ENCODE measurements at places on chromosomes 2 and 18.

GRCh38 chr2:141055531-141055930 is 1075.3 kb downstream of the LRP1B start:
- no peak for DNase-seq

DNA sequence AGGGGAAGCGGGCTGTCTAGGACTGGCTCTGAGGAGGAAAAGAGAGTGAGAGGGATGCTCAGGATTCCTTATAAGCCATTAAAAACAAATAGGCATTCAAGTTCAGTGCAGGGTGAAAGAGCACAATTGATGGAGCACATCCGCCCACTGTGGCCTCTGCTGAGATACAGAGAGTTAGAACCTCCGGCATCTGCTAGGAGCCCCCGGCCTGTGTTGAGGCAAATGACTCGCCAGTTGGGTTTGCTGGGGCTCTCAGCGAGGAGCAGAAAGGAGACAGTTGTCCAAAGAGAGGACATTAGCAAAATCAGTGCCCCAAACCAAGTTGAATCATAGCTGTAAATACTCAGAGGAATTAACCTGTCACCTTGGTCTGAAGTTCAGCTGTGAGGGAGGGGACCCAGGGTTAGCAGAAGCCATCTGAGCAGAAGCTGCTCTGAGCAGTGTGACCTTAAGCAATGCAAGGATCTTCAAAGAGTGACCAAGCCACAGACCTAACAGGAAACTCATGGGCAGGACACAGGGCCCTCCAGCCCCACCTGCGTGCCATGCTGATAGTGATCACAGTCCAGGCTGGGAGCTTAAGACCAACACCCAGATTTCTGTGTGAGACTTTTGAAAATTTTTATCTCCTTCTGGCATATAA is 23.3 kb upstream of the IL18RAP start:
- DNase-seq = no peak

- no peak for DNase-seq
Observed at GRCh38 chr2:190980630-190981209, 33.3 kb downstream of the STAT1 start.

GRCh38 chr2:164599954-164600589 is 21.2 kb downstream of the GRB14 start:
- no peak for DNase-seq

- DNase-seq = no peak
Observed at GRCh38 chr2:163481515-163481914, 254.3 kb downstream of the FIGN start.

DNA sequence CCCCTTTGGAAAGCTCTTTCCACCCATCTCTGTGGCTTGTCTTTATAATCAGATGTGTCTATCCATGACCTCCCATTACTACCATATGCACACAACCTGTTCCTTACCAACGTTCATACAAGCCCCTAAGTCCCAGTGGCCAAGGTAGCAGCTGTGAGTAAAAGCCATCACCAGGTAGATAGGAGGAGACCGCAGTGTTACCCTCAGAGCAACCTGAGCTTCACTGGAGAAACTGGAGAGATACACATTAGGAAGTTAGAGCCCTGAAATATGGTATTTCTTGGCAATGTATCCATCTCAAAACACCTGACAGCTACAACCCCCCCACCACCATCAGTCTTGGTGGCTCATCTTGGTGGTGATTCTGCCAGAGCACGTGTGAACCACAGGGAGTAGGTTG is 26.0 kb downstream of the LOXHD1 start:
- no peak for DNase-seq

DNA sequence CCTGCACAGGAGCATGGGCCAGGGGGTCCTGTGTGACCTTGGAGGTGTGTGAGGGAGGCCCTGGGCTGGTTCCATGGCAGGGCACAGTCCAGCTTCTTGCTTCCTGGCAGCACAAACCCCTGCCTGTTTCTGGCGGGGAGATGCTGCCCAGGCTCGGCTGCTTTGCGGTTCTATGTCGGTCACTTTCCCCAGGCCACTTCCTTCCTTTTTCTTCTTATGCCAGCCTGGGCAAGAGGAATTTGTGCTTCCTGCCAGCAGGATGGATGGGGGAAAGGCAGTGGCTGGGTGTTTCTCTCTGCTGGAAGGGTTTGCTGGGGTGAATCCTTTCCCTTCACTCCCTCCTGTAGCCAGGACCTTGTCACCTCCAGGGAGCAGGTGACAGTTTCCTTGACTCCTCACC is 24.3 kb downstream of the ASAP2 start:
- no peak for DNase-seq

DNA sequence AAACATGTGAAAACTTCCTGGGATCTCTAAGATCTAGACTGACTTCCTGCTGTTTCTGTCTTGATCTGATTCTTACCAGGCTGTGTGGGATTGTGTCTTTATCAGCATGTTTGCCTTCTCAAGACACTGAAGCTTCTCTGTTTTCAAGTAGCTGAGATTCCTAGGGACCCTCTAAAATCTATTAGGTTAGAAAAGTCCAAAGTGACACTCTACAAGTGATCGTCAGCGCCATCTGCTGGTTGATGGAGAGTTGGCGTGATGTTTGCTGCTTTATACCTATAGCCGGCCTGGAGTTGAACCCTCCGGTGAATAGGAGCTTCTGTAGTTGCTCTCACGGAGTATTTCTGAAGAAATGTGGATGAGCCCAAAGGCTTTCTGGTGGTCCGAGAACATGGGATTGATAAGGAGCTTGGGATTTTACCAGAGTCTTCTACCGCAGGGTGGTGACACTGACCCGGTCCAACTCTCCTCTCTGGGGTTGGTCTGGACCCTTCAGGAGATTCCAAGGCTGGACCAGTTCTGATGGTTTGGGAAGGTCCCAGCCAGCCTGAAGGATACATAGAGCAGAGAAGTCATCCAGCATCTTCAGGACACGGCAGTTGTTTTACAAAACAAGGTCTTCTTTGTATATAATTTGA is 96.0 kb upstream of the TTC39C start:
- DNase-seq = peak; percentile 79

DNA sequence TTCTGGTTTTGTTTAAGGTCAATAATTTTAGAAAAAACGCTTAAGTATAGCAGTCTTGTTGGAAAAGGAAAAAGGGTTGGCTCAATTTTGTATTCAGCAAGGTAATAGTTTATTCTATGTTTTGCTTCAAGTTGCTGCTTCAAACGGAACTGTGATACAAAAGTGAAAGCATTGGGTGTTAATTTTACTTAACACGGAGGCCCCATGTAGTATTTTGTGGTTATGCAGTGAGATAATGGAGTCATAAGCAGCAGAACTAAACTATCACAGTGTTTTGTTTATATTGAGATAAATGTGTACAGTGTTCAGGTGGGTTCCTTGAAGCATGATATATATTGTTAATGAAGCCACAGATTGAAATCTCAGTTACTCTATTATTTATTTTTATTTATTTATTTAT is 67.0 kb upstream of the LYPD6B start:
- no peak for DNase-seq

GRCh38 chr2:178632729-178633128 is 152.5 kb downstream of the PLEKHA3 start:
- DNase-seq = no peak

- DNase-seq = no peak
Observed at GRCh38 chr18:60172030-60172429, 200.5 kb downstream of the MC4R start.

GRCh38 chr2:180205621-180206235 is 198.6 kb upstream of the CWC22 start:
- no peak for DNase-seq

DNA sequence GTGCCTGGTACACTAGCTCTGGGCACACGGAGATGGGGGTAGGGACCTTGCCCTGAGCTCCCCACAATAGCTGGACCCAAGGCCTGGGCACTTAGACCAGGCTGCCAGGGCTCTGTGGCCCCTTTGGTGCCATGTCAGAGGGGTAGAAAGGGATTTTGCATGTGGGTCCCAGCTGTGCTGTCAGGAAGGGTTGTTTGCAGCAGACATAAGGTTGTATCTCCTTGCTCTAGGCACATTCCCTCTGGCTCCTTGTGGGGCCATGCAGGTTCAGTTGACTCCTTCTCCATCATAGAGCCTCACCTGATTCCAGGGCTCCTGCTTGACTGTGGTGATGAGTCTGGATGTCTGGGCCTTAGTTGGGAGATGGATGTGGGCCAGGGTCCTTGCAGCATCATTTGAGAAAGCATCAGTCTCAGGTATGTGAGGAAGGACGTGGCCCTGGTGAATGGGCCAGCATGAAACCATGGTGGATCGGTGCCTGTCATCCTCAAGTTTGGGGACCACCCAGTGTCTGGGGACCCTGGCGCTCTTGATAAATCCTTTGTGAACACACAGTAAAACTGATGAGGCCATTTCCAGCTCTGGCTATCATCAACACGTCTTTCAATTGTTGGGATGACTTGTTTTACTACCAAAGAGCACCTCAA is 461.9 kb upstream of the HS6ST1 start:
- DNase-seq = peak; percentile 22

- peak; percentile 38 for DNase-seq
Observed at GRCh38 chr2:70716131-70716743, 51.8 kb downstream of the ADD2 start.

GRCh38 chr2:122236152-122236874 is 480.9 kb downstream of the TSN start:
- DNase-seq = no peak
